ENCODE measurements at places on chromosomes 12 and 14.

- peak; percentile 66 for DNase-seq
Measured at GRCh38 chr14:103762541-103762940, 46.9 kb downstream of the ZFYVE21 start.

GRCh38 chr12:98121963-98122362 lies 393.4 kb upstream of the TMPO start:
- DNase-seq: no peak

GRCh38 chr12:109734219-109735000 lies 20.8 kb downstream of the FAM222A start:
- no peak for DNase-seq

DNA sequence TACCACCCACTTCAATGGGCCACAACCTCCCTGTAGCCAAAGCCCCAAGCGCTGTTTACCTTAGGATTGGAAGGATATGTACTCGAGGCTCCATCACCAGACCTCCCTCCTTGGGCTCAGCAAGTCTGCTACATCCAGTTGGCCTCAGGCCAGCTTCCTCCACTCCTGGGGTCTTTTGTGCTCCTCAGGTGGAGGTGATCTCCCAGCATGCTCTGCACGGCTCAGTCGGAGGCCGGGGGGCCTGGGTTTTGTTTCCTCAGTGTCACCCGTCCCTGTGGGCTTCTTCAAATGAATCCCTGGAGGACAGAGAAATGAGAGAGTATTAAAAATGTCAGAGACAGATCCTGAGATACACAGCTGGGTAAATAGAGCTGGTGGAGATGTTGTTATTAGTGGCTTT lies 723.1 kb upstream of the TBX3 start:
- DNase-seq: no peak

GRCh38 chr12:105278043-105278697 lies 42.2 kb upstream of the APPL2 start:
- DNase-seq: no peak

GRCh38 chr14:28952666-28953065 lies 186.1 kb downstream of the FOXG1 start:
- DNase-seq: no peak

GRCh38 chr12:92661269-92661668 lies 41.5 kb upstream of the PLEKHG7 start:
- DNase-seq: no peak

DNA sequence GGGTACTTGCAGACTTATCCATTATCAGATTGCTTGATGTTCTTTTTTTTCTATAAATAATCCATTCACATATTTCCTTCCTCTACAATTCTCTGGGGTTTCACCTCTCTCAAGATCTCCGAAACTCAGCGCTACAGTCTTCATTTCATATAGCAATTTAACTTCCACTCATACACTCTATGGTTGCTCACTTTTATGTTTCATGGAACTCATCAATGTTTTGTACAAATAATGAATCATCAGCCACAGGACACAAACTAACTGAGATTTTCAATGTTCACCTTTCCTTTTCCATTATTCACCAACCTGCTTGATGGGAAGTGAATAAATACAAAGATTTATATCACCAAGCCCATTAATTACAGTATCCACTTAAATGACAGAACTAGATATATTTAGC lies 534.7 kb downstream of the LRFN5 start:
- DNase-seq: no peak

GRCh38 chr12:66716522-66716921 lies 37.6 kb upstream of the GRIP1 start:
- no peak for DNase-seq

DNA sequence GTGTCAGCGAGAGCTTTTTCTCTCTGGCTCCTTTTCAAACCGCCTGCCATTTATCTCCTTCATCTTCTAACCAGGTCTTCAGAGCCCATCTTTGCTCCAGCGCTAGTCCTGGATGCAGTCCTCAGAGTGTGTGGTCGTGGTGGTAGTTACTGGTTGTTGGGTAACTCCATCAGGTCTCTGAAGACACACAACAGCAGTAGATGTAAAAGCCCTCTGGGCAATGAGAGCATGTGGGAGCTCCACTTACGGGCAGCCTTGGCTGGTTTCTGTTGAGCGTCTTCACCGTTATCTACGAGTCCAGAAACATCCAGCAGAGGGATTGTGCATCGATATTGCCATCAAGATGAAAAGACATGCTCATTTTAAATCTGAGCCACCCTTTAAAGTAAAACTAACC lies 61.2 kb downstream of the FBXL14 start:
- peak; percentile 9 for DNase-seq

DNA sequence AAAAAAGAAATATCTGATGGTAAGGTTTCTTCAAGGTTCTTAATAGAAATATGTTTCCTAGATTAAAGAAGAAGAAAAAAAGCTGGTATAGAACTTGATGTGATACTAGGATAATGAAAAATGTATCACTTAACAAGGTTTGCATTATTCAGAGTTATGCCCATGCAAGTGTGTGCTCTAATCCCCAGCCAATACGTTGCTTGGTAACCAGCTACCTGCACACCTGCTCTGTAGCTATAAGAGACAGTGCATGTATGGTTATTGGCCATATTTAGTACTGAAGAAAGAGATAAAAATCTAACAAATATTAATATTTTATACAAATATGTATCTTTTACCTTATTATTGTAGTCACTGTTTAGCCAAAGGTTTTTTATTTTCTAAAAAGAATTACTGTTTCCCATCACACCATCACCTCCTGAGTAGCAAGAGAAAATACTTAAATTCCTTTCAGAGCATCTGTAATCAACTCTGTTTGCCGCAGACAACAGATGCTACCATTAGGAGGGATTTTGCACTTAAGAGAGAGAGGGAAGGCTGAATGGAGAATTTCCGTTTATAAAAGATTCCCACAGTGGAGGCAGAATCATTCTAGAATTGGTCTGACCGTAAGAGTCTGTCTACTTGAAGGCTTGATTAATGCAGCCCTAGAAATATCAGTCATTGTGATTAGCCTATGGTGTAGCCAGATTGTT lies 115.6 kb downstream of the NEDD1 start:
- DNase-seq: no peak

GRCh38 chr12:116654226-116654743 lies 83.6 kb downstream of the SPRING1 start:
- DNase-seq: no peak

Measured in inflammatory macrophage (primary cell).